Stimulated activated CD8-positive, alpha-beta memory T cell treated with anti-CD3 and anti-CD28 coated beads, Interleukin-4, amount 100 ng/mL, for 1 hour (primary cell): ENCODE measurements at places on chromosomes 5 and 9.

GRCh38 chr5:22998774-22999173 lies 145.6 kb upstream of the CDH12 start:
- DNase-seq = no peak

DNA sequence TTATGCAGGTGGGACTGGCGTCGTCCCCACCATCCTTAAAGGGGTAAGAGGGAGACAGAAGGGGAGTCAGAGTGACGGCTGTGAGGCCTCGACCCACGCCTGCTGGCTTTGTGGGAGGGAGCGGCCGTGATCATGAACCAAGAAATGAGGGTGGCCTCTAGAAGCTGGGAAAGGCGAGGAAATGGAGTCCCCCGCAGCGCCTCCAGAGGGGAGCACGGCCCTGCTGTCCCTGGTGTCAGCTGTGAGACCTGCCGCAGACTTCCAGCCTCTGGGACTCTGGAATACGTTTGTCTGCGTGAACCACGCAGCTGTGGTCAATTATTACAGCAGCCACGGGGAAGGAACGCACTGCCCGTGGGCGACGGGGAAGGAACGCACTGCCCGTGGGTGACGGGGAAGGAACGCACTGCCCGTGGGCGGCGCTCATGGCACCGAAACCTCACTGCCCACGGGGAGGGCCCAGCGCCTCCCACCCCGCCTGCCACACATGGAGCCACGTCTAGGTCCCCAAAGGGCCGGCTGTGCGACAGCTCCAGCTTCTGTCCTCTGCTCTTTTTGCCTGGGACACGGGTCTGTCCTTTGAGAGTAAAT lies 108.8 kb upstream of the RAPGEF1 start:
- no peak for DNase-seq

DNA sequence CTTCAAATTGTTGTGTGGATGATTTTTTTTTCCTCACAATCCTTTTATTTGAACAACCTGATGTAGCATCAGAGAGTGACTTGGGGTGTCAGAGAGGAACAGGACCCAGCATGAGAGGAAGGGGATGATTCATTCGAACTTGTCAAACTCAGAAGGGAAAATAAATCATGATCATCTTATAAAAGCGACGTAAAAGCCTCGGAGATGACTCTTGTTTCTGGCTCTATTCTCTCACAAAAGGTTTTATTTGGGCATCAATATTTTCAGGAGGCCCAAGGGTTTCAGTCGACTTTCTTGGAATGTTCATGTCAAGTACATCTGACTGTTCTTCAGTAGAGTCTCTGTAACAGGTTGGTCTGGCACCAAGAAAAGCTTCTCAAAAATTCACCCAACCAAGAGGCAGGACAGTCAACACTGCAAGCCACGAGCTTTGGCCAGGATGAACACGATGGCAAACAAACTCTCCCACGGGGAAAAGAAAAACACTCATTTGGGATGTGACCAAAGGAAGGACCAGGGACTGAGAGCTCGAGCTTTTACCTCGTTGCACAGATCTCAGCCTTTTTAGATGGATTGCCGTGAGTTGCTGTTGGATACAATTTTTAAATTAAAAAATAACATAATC lies 55.1 kb downstream of the ANKH start:
- no peak for DNase-seq

GRCh38 chr5:104247260-104247659 lies 684.7 kb upstream of the NUDT12 start:
- DNase-seq = no peak

DNA sequence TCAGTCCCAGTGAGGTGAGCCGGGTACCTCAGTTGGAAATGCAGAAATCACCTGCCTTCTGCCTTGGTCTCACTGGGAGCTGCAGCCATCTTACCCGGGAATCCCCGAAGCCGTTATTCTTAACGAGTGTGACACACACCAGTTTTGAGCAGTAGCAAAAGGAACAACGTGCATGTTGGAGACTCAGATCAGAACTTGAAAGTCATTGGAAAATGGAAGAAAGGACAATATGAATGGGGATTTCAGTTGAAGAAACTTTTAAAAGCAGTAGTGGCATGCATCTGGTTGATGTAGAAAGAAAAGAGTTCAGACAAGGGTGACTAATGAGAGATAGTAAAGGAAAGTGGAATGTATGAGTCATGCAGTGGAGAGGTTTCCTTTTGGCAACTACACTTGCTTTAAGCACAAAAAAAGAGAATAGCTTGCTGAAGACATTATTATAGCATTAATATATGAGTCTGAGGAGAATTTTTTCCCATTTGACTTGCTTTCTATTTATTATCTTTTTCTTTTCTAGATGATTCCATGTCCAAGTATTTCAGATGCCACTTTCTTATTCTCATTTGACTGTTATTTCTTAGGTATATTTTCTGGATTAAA lies 44.4 kb upstream of the ANKDD1B start:
- DNase-seq = no peak

- DNase-seq = no peak
Measured at GRCh38 chr5:142613271-142613671, 72.6 kb downstream of the FGF1 start.

DNA sequence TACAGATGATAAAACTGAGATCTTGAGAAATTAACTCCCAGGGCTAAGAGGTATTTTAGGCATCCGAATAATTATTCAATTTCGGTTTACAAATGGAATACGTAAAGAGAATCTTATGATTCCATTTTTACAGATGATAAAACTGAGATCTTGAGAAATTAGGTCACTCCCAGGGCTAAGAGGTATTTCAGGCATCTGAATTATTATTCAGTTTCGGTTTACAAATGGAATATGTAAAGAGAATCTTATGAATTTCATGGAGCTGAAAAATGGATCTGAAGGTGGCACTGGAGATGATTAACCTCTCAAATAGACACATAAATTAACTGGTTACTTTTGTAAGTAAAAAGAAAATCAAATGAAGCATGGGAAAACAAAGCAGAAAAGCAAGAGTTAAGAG lies 44.2 kb downstream of the FGF1 start:
- DNase-seq = no peak

DNA sequence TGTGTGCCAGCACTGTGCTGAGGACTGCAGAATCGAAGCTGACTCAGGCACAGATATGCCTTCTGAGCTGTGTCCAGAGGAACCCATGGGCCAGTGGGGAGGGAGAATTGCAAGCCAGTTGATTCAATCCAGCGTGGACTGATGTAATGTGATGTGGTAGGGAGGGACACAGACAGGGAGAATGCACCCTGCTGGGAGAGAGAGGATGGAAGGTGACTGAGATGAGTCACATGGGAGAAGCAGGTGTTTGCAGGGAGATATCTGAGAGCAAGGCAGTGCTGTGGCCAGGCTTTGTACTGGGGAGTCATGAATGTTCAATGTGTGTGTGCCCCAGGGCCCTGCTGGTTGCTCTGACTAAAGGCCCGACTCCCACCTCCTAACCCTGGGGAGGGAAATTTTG lies 75.7 kb downstream of the IRX1 start:
- DNase-seq = no peak

DNA sequence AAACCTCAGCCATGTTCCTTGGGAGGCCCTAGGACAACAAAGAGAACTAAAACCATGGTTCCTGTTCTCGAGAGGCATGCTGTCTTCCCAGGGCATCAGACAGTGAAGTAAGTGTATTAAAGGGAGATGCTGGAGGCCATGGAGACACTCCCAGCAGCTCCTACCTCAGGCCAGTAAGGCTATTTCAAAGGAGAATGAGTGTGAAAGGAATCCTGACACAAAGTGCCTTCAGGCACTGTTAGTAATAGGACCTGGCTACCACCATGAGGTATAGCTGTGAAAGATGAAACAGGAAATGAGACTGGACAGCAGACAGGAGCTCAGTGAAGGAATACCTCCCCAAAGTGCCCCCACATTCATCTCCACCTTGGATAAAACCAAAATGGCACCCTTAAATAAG lies 71.0 kb downstream of the FANCC start:
- DNase-seq = no peak

- DNase-seq = no peak
Measured at GRCh38 chr9:85541876-85542275, 199.9 kb downstream of the AGTPBP1 start.

DNA sequence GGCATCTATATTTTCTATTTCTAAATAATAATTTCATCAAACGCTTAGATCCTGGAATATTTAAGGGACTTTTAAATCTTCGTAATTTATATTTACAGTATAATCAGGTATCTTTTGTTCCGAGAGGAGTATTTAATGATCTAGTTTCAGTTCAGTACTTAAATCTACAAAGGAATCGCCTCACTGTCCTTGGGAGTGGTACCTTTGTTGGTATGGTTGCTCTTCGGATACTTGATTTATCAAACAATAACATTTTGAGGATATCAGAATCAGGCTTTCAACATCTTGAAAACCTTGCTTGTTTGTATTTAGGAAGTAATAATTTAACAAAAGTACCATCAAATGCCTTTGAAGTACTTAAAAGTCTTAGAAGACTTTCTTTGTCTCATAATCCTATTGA lies 1.1 kb downstream of the LRRC70 start:
- DNase-seq = no peak

DNA sequence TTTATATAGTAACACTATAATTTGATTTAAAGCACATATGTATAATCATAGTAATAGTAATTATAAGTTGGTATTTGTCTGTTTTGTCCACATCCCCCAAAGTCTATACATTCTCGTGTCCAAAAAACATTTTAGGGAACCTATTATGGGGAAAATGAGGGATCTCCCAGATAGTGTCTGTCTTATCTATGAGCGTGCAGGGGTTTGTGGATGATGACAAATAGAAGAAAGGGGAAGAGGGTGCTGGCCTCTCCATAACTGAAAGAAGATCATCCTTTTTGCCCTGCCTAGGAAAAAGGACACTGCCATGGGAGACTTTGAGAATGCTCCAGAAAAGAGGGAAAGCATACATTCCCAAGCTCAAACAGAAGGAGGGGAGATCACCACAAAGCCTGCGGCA lies 45.3 kb downstream of the C5orf22 start:
- DNase-seq = no peak

DNA sequence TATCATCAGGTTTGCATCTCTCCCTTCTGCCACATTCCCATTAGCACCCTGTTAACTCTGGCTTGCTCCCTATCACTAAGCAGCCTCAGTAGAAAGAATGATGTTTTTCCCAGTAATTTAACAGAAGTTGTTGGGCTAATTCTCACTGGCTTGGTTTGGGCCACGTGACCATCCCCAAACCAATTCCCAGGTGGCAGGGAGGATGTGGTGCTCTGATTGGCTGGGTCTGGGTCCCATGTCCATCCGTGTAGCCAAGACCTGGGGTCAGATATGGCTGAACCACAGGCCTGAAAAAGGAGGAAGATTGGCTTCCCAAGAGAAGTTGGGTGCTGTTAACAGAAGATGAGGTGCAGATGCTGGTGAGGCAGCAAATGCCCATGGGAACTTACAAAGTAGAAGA lies 122.0 kb downstream of the BOD1 start:
- DNase-seq = no peak

GRCh38 chr5:10427978-10428377 lies 13.7 kb upstream of the ROPN1L start:
- DNase-seq = no peak

DNA sequence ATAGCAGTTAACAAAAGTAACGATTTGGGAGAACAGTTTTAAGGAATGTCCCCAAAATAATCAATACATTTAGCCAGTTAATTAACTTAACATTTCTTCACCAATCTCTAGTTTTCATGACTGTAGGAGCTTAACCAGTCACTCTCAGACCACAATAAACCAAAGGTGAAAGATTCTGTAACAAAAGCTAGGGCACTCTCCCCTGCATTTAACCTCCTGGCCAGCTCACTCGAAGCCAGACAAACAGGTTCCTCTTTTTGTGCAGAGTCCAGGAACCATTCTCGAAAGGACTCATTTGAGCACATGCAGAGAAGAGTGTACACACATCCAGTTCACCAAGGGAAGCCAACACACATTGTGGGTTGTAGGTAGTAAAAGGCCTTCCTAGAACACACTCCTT lies 6.5 kb downstream of the IL7R start:
- no peak for DNase-seq

DNA sequence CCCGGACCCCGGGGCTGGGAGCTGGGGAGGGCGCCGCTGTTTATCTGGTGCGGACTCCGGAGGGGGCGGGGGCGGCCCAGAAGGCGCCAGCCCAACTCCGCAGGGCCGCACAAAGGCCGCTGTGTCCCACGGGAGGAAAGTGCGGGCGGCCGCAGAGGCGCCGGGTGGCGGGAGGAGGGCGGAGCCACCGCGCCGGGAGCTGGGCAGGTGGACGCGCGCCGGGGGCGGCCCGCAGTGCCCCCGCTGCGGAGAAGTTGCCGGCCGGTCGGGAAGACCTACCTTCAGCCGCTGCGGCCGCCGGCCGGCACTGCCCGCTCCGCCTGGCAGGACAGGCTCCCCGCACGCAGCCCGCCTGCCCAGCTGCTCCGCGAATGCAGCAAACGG lies 43.6 kb downstream of the NACC2 start:
- DNase-seq = no peak

DNA sequence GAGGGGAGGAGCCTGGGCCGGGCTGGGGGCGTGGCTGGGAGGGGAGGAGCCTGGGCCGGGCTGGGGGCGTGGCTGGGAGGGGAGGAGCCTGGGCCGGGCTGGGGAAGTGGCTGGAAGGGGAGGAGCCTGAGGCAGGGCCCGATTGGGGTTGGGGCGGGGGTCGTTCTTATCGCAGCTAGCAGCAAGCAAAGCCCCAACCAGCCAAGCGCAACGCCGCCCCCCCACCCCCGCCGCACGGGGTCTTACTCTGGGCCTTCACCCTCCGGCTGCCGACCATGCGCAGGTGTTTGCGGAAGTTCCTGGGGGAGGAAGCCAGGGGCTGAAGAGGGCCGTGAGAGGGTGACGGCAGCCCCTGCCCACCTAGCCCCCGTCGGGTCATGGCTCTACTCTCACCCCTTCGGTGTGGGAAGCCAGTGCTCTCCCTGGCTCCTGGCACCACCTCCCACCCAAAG lies 5.0 kb downstream of the NSMF start:
- no peak for DNase-seq

DNA sequence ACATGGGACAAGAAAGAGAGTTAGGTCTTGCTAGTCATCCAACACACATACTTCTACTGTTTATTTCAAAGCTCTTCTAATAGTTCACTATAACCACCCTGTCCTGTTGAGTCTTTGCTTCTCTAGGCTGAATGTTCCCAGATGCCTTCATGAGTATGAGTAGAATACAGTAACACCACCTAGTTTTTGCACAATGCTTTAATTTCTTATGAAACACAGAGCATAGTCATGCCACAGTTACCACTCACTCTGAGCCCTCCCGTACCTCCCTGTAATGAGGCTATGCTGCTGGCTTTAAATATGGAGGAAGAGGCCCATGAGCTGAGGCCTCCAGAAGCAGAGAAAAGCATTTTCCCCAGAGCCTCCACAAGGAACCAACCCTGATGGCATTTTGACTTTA lies 75.0 kb upstream of the SLC1A3 start:
- no peak for DNase-seq

- no peak for DNase-seq
Measured at GRCh38 chr5:176656467-176656990, 9.2 kb downstream of the TSPAN17 start.

GRCh38 chr9:136629879-136630661 lies 32.6 kb upstream of the EGFL7 start:
- DNase-seq = no peak

- DNase-seq = no peak
Measured at GRCh38 chr9:98790134-98790841, 6.1 kb downstream of the ANKS6 start.

- no peak for DNase-seq
Measured at GRCh38 chr9:85186218-85186585, 516.7 kb downstream of the NTRK2 start.
